B cell (primary cell): ENCODE measurements at places on chromosomes 12 and 14. TPM values are rescaled to one million over a fixed set of nuclear protein-coding genes. Genes with fewer than 3 reads are reported as not detected.

Gene KIF5A
- total RNA-seq, result 0.56 and 0.67 TPM in 2 replicates

Gene SMCO2
- total RNA-seq, result not detected in 2 replicates

Gene CLBA1
- total RNA-seq, result 5.3 and 5.5 TPM in 2 replicates

Gene KIAA0586
- 27.5 and 40.6 TPM in 2 replicates for total RNA-seq

Gene EML5
- total RNA-seq, result 6.5 and 6.9 TPM in 2 replicates

Gene KERA
- total RNA-seq, result not detected in 2 replicates

Gene RPL6
- 1,537 and 1,621 TPM in 2 replicates for total RNA-seq

Gene PSMB11
- total RNA-seq, result not detected in 2 replicates

Gene FBXW8
- 23.5 and 23.9 TPM in 2 replicates for total RNA-seq

Gene CATSPERB
- total RNA-seq, result 0.12 TPM in 1 of 2 replicates, not detected in the other

Gene BIN2
- 40.1 and 41.5 TPM in 2 replicates for total RNA-seq

Gene MANSC4
- not detected in 2 replicates for total RNA-seq

Gene PLCZ1
- not detected in 2 replicates for total RNA-seq

Gene SERPINA6
- not detected in 2 replicates for total RNA-seq

Gene FAM181A
- not detected in 2 replicates for total RNA-seq

Gene BRMS1L
- 4.7 and 6.3 TPM in 2 replicates for total RNA-seq

Gene SPIC
- not detected in 2 replicates for total RNA-seq

Gene FAM186B
- 0.47 and 0.70 TPM in 2 replicates for total RNA-seq

Gene IRAK3
- total RNA-seq, result 3.9 and 4.2 TPM in 2 replicates

Gene OAS2
- 57.4 and 59.3 TPM in 2 replicates for total RNA-seq

Gene KLRK1
- total RNA-seq, result 0.84 and 0.97 TPM in 2 replicates

Gene ABCC9
- not detected in 2 replicates for total RNA-seq

Gene C3AR1
- 0.15 and 0.64 TPM in 2 replicates for total RNA-seq

Gene KRT84
- not detected in 2 replicates for total RNA-seq

Gene AQP2
- not detected in 2 replicates for total RNA-seq

Gene REP15
- 0.44 TPM in 1 of 2 replicates, not detected in the other for total RNA-seq

Gene CNTN1
- total RNA-seq, result not detected in 2 replicates

Gene KLHL33
- total RNA-seq, result 0.20 and 0.27 TPM in 2 replicates

Gene KRT83
- total RNA-seq, result not detected in 2 replicates

Gene LRRC10
- total RNA-seq, result not detected in 2 replicates

Gene PAH
- 0.25 TPM in 1 of 2 replicates, not detected in the other for total RNA-seq
